ENCODE measurements at places on chromosomes 5 and 9.

- no peak for DNase-seq
Observed at GRCh38 chr9:101478906-101479305, 43.3 kb upstream of the ALDOB start.

DNA sequence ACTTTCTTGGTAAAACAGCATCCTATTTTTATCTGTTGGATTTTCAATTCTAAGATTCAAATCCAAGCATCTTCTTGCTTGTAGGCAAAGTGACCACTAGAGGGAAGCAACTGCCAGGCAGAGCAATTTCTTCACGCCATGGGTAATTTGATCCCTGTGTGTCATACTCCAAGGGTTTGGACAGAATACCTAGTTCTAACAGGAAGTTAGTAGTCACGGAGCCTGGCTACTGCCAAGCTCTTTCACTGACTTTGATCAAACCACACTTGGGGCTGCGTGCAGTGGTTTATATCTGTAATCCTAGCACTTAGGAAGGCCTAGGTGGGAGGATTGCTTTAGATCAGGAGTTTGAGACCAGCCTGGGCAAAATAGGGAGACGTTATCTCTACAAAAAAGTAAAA lies 473.6 kb upstream of the TNC start:
- DNase-seq, result no peak

GRCh38 chr5:22908129-22908528 lies 55.0 kb upstream of the CDH12 start:
- DNase-seq, result no peak

DNA sequence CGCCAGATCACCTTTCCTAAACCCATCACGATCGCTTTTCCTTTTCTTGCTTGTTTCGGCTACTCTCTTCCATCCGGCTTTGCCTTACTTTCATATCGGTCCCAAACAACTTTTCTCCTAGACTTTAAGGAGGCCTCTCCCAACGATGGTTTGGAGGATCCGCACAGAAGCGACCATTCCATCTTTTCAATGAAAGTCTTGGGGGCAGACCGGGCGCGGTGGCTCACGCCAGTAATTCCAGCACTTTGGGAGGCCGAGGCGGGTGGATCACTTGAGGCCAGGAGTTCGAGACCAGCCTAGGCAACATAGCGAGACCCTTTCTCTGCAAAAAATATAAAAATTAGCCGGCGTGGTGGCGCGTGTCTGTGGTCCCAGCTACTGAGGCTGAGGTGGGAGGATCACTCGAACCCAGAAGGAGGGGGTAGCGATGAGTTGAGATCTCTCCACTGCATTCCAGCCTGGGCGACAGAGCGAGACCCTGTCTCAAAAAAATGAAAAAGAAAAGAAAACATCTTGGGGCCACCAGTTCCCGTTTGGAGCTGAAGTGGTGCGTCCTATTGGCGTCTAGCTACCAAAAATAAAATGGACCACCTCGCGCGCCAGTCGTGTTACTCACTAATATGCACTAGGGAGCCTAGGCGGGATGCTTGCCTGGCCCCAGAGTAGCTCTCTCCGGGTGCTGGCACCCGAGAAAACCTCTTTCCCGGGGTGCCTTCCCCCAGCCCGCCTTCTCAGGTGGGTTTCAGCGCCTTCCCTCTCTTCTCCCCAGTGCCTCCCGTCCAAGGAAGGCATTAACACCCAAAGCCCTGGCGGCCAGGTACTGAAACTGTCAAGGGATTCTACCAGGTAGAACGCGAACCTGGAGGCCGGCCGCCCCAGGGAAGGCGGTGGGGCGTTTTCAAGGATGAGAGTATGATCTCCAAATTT lies 800 bp upstream of the AP3B1 start:
- no peak for DNase-seq

DNA sequence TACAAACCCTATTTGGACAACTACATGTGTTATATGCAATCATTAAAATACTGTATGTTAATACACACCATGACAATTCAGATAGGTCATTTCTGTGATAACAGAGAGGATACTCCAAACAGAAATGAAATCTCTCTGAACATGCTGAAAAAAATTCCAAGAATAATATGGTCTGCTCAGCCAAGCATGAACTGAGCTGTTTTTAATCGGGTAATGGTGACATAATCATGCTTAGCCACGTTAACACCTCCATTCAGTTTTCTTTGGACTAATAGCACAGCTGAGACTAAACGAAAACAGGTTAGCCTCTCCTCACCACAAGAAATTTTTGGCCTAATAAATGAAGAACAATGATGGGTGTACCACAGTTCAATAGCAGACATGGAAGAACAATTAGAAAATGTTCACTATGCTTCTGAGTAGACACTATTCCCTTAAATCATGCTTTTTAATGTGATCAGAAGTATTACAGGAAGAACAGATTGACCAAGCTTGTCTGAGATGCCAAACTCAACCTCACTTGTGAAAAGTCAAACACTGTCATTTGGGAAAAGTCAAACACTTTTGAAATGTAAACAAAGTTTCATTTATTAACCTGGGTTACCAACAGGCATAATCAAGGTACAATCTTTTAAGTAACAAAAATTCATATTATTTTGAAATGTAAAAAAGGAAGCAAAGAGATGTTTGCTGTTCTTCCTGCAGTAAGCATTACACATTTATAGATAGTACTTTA lies 19.4 kb downstream of the RAB14 start:
- DNase-seq, result no peak

DNA sequence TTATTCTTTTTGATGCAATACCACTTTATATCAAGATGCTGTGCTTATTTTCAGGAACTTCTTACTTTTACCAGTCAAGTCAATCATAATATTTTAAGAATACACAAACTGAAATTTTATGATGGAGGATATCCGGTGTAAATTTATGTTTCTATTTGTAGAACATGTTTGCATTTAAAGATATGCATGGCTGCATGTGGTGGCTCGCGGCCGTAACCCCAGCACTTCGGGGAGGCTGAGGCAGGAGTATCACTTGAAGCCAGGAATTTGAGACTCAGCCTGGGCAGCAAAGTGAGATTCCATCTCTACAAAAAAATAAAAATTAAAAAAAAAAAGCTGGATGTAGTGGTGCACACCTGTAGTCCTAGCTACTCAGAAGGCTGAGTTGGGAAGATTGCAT lies 73.5 kb upstream of the ALDH1A1 start:
- DNase-seq, result no peak

DNA sequence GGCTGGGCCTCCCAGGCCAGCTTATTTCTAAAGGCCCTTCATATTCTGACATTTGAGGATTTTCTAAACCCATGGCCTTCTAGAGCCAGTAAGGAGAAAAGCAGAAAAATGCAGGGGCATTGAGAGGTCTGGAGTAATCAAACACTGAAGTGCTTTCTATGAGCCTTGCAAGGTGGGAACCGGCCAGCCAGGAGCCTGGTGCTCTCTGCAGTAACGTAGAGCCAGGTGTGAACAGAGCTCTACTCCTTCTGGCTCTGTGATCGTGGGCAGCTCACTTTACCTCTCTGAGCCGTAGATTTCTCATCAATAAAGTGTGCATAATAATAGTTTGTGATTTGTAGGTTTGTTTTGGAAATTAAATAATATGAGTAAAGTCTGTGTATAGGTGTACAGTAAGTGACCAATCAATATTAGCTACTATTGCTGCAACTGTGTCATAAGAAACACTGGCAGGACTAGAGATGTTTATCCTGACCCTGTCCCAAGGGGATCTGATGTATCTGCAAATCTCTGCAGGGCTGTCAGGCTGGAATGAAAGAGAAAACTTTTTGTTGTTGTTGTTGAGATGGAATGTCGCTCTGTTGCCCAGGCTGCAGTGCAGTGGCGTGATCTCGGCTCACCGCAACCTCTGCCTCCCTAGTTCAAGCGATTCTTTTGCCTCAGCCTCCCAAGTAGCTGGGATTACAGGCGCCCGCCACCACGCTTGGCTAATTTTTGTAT lies 2.7 kb downstream of the SYNPO start:
- no peak for DNase-seq

DNA sequence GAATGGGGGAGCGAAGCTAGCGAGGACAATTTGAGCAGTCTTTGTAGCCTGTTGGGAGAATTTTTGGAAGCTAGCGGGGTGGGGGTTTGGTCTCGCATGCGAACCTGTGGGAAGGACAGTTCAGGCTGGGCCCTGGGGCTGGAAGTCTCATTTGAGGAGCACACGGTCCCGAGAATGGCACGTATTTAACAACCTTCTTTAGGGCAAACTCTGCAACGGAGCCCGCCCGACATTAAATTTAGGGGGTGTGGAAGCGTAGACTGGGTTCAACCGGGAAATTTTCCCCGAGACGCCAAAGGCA lies 35.2 kb upstream of the NFIB start:
- no peak for DNase-seq

GRCh38 chr5:176469296-176469695 lies 21.1 kb downstream of the FAF2 start:
- DNase-seq, result no peak

DNA sequence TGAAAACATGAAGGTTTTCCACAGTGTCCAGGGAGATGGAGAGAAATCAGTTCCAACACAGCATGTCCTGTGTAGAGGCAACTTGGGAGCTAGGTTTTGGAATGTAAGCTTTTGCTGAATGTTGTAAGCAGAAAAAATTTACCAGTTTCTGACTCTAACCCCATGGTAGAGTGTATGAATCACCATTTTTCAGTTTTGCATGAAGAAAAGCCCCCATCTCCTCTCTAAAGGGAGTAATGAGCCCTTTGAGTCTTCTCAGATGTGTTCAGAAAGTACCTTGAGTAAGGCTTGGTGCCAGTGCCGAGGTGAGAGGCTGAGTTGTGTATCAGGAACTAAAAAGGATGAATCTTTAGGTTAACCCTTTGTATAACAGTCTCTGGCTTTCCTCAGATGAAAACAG lies 96.2 kb downstream of the ADRB2 start:
- no peak for DNase-seq

- no peak for DNase-seq
Observed at GRCh38 chr5:79423296-79423695, 90.6 kb downstream of the HOMER1 start.
